IPS DF 6.9 (cell line): ENCODE measurements at places on chromosomes 7 and 10.

GRCh38 chr10:73287441-73287840 lies 35.0 kb upstream of the MRPS16 start:
- DNase-seq = no peak

DNA sequence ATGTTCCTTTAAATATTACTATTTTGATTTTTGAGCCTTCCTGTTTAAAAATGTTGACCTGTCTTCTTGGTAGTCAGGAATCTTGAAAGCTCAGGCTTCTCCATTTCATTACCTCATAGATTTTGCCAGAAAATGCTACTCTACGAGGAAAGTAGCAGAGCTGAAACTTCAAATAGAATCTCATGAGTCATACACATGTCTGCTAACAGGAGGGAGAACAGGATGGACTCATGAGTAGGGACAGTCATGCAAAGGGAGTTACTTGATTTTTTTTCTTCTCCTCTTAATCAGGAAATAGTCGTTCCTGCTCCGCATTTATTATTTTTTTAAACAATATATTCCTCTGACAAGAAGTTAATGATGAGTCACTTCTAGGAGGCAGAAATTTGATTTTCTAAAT lies 37.0 kb upstream of the MINDY3 start:
- DNase-seq = no peak

DNA sequence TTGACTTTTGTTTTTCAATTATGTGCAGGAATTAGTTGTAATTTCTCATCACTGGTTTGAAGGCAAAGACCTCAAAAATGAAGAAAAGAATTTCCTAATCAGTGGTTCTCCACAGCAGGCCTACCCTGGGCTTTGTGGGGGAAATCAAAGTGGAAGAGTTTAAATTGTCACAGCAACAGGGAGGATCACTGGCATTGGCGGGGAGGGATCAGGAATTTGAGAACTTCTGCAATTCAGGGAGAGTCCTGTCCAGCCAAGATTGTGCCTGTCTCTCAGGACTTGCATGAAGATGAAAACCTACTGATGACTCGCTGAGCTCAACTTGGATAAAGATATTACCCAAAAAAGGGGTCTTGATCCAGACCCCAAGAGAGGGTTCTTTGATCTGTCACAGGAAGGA lies 70.1 kb downstream of the HACD1 start:
- DNase-seq = no peak

DNA sequence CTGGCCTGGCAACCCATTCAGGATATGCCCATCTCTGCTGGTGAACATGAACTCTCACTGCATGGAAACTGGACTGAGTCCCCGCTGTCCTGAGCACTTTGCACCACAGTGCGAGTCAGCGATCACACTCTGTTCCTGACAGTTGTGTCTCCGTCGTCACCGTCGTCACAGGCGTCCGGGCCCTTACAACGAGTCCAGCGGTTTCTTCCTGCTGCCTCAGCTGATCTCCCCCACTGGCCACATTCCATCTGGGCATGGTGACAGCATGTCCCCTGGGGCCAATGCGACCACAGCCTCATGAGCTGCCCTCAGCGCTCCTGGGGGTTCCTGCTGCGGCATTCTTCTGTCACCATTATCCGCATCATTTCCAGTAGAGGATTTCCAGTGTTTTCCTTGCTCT lies 76.8 kb upstream of the KLF6 start:
- no peak for DNase-seq

DNA sequence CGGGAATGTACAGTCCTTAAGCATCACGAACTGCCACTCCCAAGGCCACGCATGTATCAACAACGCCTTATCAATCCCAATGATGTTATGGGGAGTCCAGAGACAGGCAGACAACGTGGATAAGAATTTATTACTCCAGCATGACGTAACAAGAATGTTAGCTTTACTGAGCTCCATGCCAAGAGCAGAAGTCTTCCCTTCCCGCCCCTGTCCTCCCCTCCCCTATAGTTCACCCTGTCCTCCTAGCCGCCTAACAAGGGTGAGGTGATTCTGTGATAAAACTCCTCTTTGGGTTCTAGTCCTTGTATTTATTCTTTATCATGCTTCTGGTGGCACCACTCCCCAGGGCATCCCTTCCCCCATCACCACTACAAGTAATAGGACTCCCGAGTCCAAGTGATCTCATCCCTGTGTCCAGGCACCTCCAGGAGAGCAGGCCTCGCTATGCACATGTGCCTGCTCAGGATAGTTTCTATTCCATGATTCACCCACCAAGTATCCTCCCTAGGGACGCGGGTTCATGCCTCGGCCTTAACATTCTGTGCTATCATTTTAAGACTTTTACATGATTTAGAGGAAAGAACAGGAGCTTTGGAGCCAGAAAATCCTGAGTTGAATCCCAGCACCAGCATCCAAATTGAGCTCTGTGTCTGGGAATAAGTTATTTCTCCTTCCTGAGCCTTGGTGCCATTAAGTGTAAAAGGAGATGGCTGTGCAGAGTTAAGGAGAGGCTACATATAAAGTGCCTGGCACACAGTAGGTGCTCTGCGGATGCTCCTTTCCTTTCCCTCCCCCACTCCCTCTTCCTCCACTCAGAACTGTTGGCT lies 15.4 kb downstream of the GSDME start:
- no peak for DNase-seq

GRCh38 chr7:28804990-28805389 lies 153.1 kb downstream of the TRIL start:
- DNase-seq = no peak

DNA sequence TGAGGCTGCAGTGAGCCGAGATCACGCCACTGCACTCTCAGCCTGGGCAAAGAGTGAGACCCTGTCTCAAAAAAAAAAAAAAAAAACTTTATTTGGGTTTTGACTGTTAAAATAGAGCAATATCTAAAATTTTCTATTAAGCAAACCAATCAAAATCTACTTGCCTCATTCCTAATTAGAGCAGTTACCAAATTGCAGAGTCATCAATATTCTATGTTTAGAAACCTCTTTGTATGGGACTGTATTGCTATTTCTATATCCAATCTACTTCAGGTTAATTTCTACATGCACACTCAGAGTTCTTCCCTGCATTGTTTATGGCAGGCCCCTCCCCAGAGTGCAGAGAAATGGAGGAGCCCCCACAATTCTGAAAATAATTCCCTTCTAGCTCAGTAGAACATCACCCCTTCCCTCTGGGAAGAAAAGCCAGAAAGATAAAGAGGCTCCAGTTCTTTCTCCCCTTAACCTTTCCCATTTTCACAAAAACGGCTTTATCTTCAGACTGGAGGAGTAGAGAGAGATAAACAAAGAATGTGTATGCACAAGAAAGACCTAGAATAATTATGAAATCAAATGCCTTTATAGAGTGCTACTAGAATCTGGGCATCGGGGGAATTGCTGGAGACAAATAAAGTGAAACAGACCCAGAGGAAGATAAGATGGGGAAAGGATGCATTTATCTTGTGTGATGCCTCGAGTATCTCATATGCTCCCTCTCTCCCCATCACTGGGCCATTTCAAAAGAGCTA lies 17.9 kb downstream of the SCRN1 start:
- no peak for DNase-seq
